ENCODE measurements at places on chromosomes 7 and 10. TPM values are rescaled to one million over a fixed set of nuclear protein-coding genes. Genes with fewer than 3 reads are reported as not detected.
A peak's percentile ranks its signal among the peaks of the same experiment; 100 is the strongest.

DNA sequence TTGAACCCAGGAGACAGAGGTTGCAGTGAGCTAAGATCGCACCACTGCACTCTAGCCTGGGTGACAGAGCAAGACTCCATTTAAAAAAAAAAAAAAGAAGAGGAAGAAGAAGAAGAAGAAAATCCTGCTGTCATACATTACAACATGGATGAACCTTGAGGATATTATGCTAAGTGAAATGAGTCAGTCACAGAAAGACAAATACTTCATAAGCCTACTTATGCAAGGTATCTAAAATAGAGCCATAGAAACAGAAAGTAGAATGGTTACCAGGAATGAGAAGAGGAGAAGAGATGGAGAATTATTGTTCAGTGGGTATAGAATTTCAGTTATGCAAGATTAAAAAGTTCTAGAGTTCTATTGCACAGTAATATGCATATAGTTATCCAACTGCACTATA, 466.5 kb downstream of the PLXNA4 start:
- no peak for DNase-seq

DNA sequence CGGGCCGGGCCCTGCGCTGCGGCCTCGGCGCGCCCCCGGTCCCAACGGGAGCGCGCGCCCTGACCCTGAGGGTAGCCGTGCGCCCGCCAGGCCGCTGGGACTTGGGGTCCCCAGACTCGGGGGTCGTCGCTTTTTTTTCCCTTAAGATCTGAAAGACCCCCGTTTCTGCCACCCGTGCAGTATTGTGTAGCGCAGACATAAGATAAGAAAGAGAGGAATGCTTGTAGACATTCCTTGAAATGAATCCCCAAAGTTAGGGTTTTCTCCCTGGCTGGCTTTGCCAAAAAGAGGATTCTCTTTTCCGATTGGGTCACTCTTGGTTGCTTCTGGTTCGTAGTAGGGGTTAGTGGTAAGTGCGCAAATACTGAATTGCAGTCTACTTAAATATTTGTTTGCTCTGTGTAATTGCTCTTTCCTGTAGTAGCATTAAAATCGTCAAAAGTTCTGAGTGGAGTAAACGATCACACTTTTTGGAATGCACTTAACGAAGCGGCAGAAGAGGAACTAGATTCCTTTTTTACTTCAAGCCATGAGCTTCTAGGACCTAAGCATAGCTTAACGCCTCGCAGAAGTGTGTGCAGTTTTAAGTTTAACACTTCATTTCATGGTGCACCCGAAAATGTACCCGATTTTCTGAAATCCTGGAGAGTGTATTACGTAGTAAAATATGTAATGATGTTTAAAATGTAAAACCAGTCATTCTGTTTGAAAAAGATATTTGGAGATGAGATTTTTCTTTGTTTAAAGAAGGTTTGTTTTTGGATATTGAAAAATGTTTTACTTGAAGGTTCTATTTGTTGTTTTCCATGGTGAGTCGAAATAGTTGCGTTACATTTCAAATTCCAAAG, 1.3 kb downstream of the CUL1 start:
- no peak for DNase-seq

GRCh38 chr10:43961523-43962345, 313.1 kb upstream of the ZNF32 start:
- no peak for DNase-seq

- peak; percentile 44 for DNase-seq
Observed at GRCh38 chr7:25777969-25778708, 373.9 kb upstream of the NFE2L3 start.

DNA sequence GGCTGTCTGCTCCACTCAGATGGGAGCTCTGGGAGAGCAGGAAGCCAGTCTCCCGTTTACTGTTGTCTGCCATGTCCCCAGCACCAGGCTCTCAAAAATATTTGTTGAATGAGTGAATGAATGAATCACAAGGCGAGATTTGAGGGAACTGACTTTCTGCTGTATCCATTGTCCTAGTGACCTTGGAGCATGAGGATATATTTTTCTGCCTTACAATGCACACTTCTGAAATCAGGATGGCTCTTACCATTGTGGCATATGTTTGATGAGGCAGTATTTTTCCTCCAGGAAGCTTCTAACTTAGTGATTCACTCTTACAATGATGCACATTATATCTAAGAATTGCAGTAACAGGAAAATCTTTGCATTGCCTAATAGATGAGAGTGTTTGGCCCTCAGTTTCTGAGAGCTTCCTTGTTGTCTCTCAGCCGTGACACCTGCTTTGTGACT, 136.4 kb downstream of the RPS24 start:
- no peak for DNase-seq

- no peak for DNase-seq
Observed at GRCh38 chr10:8361510-8361844, 307.0 kb downstream of the GATA3 start.

DNA sequence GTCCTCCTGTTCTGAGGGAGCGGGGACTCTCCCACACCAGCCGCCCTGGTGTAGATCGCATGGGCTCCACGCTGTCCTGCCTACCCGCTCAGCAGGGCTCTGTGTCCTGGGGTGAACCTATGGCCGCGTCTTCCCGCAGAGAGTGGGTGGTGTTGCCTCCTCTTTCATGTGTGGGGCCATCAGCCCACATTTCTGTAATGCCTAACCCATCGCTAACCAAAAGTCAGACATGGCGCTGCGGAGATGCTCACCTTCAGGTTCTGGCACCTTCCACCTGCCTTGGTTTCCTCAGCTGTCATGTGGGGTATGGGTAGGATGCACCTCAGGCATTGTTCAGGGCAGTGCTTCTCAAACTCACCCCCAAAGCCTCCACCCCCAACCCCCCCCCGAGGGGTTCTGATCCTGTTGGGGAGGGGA, 50.5 kb upstream of the CAMK2B start:
- no peak for DNase-seq

DNA sequence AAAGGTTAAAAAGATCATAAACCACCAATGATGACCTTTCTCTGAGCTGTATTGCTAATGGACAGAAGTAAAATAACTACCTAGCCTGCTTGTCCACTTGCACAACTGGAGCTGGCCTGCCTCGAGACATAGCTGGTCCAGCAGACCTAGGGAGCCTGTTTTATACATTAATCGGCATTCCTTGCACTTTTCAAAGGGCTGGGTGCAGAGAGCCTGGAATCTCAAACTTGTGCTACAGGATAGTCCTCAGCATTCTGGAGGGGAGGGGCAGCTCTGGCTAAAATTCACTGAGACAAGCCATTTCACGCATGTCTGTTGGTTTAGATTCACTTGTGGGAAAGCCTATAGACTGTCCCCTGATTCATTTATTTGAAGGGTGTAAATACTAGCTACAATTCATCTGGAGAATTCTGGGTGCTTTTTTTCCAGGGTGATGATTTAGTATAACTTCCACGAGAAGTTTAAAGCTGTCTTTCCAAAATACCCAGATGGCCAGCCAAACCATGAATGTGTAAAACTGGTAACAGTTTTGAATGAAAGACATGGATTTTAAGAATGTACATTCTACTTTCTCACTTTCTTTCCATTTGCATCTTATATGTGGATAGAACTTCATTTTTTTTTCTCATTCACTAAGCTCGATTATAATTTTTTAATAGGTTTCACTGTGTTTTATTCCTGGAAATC, 389.4 kb downstream of the KCNMA1 start:
- no peak for DNase-seq

DNA sequence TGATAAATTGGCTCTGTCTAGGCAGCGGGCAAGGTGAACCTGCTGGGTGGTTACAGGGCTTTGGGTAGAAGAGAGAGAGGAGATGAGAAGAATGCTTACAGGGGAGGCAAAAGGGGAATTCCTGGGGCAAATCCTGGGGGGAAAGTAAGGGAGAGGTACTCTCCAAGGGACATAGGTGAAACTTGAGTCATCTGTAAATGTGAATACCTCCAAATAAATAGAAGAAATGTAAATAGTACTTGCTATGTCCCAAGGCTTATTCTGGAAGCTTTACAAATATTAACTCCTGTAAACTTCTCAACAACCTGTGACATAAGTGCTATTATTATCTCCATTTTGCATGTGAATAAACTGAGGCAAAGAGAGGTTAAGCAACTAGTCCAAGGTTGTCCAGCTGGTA, 57.7 kb upstream of the CDK13 start:
- no peak for DNase-seq

DNA sequence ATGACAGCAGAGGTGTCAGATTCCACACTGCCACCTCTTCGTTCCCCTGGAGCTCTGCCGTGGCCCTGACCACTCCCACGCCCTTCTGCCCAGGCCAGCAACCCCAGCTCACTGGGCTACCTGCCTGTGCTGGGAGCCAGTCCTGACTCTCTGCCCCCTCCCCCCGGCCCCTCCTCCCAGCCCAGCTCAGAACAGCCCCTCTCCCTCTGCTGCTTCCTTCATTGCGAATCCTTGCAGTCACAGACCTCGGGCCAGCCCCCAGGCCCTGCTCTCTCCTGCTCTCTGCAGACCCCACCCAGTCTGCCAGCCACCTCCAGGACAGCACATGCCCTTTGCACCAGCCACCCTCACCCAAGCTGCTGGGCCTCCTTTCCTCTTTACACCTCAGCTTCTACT, 60.4 kb downstream of the TCERG1L start:
- DNase-seq = no peak

GRCh38 chr7:157297185-157297584, 39.6 kb upstream of the DNAJB6 start:
- no peak for DNase-seq

DNA sequence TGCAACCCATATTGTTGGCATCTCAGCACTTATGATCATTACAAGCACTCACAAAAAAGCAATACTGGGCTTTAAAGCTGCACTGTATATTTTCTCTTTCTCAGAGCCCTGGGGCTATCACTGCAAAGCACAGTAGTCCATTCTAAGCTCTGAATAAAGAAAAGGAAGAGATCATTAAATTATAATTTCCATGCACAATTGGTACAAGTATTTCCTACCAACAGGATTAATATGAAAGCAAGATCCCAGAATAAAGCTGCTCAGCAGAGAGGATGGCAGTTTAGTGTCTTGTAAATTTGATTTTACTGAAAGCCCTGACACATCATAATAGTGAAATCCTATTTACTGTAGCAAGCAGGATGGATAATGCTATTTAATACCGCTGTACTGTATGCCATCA, 205.3 kb downstream of the CHCHD3 start:
- no peak for DNase-seq

DNA sequence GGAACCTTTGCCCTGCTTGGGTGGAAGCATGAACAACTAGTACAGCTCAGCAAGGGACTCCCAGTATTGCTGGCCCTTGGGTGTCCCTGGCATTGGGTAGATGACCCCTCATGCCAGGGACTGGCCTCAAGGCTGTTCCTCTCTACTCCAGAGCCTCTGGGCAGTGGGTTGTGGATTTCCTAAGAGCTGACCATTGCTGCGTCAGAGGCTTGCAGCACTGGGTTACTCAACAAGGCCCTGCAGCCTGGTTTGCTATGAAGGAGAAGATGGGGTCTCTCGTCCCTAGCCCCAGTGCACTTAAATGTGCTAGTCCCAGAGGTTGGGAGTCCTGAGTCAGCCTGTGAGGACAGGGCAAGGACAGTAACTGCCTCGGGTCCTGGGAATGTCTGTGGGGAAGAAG, 2.5 kb downstream of the VSIR start:
- peak; percentile 67 for DNase-seq

GRCh38 chr10:91048380-91048779, 127.5 kb upstream of the ANKRD1 start:
- no peak for DNase-seq

- no peak for DNase-seq
Observed at GRCh38 chr10:97889461-97890265, 40.0 kb downstream of the GOLGA7B start.

GRCh38 chr10:79883986-79884385, 57.4 kb downstream of the NUTM2E start:
- DNase-seq = no peak

GRCh38 chr7:109456116-109456515, 886.4 kb downstream of the DNAJB9 start:
- DNase-seq = no peak

DNA sequence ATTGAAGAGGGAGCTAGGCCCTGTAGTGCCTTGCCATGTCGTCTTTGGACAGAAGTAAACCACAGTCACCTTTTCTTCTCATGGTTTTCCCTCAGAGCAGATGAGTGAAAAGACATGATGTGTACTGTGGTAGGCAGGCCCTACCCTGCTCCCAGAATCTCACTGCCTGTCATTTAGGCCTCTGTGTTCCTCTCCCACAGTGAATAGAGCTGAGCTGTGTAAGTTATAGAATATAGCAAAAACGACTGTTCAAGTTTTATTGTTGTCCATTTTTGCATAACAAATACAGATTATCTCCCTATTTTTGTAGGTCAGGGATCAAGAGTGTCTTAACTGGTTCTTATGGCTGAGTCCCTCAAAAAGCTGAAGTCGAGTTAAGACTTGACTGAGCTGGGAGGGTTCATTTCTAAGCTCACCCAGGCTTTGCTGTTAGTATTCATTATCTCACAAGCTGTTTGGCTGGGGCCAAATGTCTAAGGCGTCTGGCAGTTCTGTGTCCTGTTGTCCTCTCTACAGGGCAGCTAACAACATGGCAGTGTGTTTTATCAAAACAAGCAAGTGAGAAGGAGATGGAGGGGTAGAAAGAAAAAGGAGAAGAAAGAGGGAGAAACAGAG, 780.9 kb upstream of the POM121L12 start:
- no peak for DNase-seq

The CALHM1 gene
- total RNA-seq = not detected

The ANKRD30A gene
- total RNA-seq = not detected

The GHRHR gene
- not detected for total RNA-seq

The PPP1R17 gene
- not detected for total RNA-seq

The MSMB gene
- total RNA-seq = not detected

The LAMB1 gene
- total RNA-seq = 62.1 TPM

The PLCE1 gene
- total RNA-seq = 3.3 TPM

The MTG1 gene
- 14.7 TPM for total RNA-seq

The HGF gene
- total RNA-seq = 1.6 TPM

The CC2D2B gene
- total RNA-seq = 0.13 TPM

The FAM131B gene
- total RNA-seq = 0.59 TPM

The ATOH7 gene
- not detected for total RNA-seq

Data from Right ventricle myocardium superior (tissue), 1 donor.